ENCODE measurements at places on chromosomes 2 and 18.

DNA sequence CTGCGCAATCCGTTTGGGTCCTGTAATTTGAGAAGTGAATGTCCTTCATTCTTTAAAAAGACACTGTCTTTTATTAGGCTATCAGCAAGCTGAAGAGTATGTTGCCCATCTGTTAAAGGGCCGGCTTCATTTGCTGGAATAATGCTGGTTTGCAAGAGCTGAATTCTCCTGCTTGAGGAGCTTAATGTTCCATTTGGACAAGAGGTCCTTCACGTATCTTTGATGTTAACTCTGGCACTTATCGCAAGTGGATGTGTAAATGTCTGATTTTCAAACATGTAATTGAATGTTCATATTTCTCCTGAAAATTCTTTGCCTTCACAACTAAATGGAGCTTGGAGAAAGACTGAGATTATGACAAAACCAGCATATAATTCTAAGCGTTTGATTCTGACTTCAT lies 280.8 kb upstream of the NRP2 start:
- no peak for DNase-seq

GRCh38 chr2:69604836-69605235 lies 38.7 kb downstream of the AAK1 start:
- no peak for DNase-seq

DNA sequence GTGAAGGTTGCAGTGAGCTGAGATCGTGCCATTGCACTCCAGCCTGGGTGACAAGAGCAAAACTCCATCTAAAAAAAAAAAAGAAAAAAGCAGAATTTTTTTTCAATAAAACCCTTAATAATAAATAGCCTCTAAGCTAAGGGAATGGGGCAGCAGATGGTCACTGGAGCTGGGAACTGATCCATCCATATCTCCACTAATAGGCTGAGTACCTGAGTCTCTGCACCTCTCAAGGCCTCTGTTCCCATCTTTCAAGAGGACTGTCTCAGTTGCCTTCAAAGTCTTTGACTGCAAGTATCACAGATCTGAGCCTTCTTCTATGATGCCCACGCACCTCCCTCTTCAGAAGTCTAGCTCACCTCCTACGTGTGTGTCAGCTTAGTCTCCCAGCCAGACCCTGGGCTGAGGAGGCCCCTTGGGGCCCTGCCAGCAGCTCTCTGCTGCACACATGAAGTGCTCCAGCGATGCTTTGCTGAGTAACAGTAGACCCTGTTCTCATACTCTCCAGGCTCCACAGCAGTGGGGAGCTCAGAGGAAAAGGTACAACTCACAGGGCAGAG lies 32.9 kb downstream of the ST8SIA5 start:
- no peak for DNase-seq

- no peak for DNase-seq
Measured at GRCh38 chr2:55511508-55512124, 7.9 kb upstream of the CFAP36 start.

- no peak for DNase-seq
Measured at GRCh38 chr2:191014653-191015020, 666 bp upstream of the STAT1 start.

GRCh38 chr2:45905632-45905958 lies 254.1 kb downstream of the PRKCE start:
- no peak for DNase-seq

DNA sequence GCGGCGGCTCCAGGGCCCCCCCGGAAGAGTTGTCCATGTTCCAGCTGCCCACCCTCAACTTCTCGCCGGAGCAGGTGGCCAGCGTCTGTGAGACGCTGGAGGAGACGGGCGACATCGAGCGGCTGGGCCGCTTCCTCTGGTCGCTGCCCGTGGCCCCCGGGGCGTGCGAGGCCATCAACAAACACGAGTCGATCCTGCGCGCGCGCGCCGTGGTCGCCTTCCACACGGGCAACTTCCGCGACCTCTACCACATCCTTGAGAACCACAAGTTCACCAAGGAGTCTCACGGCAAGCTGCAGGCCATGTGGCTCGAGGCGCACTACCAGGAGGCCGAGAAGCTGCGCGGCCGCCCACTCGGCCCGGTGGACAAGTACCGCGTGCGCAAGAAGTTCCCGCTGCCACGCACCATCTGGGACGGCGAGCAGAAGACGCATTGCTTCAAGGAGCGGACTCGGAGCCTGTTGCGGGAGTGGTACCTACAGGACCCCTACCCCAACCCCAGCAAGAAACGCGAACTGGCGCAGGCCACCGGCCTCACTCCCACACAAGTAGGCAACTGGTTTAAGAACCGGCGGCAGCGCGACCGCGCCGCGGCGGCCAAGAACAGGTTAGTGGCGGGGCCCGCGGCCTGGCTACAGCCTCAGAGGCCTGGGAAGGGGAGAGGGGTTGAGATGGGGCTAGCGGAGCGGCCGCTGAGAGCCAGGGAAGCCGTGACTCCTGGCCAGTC lies 965 bp downstream of the SIX3 start:
- DNase-seq, result no peak

DNA sequence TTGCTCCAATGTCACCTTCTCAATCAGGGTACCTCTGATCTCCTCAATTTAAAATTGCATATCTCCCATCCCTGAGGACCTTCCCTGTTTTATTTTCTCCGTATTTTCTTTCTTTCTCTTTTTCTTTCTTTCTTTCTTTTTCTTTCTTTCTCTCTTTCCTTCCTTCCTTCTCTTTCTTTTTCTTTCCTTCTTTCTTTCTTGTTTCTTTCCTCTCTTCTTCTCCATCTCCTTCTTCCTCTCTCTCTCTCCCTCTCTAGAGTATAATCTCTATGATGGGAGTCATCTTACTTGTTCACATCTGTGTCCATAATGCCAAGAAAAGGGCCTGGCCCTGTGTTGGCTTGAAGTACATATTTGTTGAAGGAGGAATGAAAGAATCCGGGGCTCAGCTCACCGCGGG lies 21.3 kb upstream of the SIX2 start:
- DNase-seq, result no peak
